ENCODE measurements at places on chromosomes 1 and 21.

- DNase-seq, result no peak
These were observed 61.4 kb downstream of the PRKCZ start for GRCh38 chr1:2111674-2112035.

- DNase-seq, result no peak
These were observed 252.1 kb downstream of the TM2D1 start for GRCh38 chr1:61472876-61473275.

- DNase-seq, result no peak
These were observed 4.4 kb downstream of the PACC1 start for GRCh38 chr1:212410231-212410820.

GRCh38 chr1:157956732-157957131, 36.7 kb upstream of the KIRREL1 start:
- no peak for DNase-seq

DNA sequence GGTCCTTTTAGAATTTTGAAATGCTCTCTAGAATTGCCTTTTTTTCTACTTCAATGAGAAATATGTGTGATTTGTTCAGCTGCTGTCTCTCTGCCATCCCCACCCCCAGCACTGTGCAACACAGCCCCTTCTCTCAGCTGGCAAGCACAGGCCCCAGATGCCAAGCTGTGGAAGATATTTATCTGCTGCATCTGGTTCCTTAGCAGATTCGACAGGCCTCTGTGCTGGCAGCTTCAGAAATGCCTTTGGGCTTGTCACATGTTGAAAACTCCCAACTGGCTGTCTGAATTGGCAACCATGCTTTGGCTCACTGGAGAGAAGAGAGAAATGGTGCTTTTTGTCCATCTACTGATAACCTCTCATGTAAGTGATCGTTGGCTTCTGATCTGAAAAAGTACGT, 206.7 kb upstream of the C1orf87 start:
- DNase-seq, result no peak

- no peak for DNase-seq
These were observed 115.6 kb upstream of the NGF start for GRCh38 chr1:115453666-115454065.

DNA sequence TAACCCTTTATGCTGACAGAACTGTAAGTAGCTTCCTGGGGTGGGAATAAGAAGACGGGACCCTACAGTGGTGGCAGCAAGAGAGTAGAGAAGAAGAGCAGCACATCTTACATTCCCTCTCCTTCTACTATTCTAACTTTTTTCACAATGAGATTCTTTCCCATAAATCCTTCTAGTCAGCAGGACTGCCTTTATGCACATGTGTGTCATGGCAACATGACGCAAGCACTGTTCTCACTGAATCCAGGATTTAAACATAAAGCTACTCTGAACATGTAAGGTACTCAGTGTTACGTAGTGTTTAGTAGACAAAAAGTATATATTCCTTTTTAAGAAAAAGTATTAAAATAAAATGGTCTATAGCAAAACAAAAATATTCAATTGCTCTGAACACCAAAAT, 309.7 kb upstream of the LYPLAL1 start:
- no peak for DNase-seq

DNA sequence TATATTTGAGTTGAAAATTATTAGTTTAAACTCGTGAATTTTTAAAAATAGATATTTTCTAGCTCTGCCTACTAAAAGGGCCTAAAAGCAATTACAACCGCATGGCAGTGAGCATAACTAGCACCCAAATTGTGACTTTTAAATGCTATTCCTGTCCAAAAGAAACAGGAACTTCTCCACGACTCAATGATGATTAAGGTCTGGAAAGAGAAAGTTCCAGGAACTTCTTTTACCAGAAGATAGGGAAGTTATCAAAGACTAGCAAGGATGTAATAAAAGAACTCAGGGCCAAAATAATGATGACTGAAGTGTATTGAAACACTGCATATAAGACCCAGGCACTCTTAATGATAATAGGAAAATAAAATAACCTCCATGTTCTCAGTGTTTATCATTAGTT, 313.0 kb downstream of the PLPP3 start:
- DNase-seq, result no peak

GRCh38 chr21:41068496-41068895, 99.5 kb upstream of the BACE2 start:
- DNase-seq, result no peak

GRCh38 chr21:33113131-33113530, 43.2 kb downstream of the OLIG1 start:
- no peak for DNase-seq

DNA sequence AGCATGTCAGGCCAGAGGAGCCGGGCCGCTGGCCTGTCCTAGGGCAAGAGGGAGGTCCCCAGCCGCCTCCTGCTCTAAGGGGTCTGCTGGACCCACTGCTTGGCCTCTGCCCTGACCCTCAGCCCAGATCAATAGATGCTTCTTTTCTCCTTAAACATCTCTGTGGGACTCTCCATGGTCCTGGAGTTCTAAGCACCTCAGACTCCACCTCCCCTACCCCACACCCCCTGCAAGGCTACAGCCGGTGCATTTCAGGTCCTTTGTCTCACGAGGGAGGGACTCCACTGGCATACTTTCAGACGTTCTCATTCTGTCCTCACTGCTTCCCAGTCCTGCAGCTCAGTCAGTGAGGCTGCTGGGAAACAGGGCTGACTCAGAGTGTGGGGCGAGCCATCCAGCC, 11.0 kb downstream of the CNTN2 start:
- no peak for DNase-seq

DNA sequence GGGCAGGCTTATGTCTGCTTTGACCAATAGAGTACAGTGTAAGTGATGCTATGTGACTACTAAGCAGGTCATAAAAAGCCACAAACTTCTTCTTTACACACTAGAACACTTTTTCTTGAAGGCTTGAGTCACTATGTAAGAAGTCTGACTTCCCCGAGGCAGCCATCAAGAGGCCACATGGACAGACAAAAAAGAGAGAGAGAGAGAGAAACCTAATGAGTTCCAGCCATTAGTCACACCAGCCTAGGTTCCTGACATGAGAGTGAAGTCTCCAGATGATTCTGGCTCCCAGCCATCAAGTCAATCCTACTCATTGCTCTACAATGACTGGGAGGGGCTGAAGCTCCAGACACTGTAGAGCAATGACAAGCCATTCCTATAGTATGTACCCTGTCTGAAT, 101.4 kb downstream of the LHX9 start:
- no peak for DNase-seq

GRCh38 chr1:56441601-56442000, 137.8 kb downstream of the PLPP3 start:
- DNase-seq, result no peak

- DNase-seq, result no peak
These were observed 68.7 kb downstream of the PDE9A start for GRCh38 chr21:42722153-42722552.

- DNase-seq, result no peak
These were observed 95.7 kb downstream of the ATP6V1G3 start for GRCh38 chr1:198444792-198445191.
